Naive thymus-derived CD8-positive, alpha-beta T cell (primary cell): ENCODE measurements at places on chromosomes 7 and 10. TPM values are rescaled to one million over a fixed set of nuclear protein-coding genes. Genes with fewer than 3 reads are reported as not detected.

GRCh38 chr10:88064608-88065382 lies 201.4 kb downstream of the PTEN start:
- DNase-seq: peak; percentile 60

DNA sequence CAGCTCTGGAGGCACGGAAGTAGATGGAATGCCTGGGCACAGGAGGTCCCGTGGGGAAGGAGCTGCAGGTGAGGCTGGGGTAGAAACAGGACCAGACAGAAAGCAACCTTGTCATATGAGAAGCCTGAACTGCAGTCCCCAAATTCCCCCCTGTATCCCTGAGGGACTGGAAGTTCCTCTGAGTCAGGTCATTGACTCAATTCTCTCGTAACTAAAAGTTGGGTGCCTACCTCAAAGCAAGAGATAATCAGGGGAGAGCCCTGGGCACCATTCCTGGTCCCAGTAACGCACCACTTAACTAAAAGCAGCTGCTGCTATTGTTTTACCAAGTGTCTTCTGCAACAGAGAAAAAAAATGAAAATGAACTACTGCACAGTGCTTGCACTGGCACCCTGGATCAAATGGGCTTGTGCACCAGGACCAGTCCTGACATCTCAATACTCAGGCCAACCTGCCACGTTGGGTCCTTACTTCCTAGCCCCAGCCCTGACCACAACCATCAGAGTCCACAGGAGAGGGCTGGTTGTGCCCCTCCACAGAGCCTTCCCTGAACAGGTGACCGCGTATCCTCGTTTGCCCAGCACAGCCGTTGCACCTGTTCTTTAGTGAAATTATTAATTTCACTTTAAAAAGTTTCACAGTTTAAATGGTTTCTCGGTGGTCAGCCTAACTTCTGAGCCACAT lies 79.3 kb downstream of the GRID1 start:
- no peak for DNase-seq

DNA sequence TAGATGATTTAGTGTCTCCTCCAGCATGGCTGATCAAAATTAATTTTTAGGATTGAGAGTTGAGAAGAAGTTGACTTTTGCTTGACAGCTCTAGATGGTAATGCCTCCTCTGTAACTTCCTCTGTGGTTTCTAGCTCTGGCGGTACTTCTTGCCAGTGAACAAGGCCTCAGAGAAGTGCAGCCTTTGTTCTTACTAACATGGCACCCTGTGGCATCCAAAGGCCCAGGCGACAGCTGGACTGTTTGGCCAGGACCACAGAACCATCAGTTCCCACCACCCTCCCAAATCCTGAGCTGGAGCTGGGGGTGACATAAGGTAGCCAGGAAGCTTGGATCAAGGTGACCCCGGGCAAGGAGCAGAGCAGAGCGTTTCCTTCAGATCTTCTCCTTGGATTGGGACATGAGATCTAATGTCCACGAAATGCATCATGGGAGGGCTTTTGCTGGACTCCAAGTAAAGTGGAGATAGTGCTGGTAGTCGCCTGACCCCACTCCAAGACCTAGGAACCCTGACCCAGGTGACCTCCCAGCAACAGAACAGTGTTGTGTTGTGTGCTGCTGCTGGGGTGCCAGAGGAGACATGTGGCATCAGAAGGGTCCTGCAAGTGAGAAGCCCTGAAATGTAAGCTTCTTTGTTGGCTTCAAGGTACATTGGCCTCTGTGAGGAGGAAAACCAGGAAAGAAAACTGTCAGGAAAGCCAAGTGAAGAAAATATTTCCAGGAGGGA lies 41.8 kb downstream of the APBB1IP start:
- DNase-seq: peak; percentile 62

- no peak for DNase-seq
These were observed 20.3 kb upstream of the CD36 start for GRCh38 chr7:80618096-80618495.

- no peak for DNase-seq
These were observed 42.9 kb upstream of the HSPA12A start for GRCh38 chr10:116785282-116785681.

DNA sequence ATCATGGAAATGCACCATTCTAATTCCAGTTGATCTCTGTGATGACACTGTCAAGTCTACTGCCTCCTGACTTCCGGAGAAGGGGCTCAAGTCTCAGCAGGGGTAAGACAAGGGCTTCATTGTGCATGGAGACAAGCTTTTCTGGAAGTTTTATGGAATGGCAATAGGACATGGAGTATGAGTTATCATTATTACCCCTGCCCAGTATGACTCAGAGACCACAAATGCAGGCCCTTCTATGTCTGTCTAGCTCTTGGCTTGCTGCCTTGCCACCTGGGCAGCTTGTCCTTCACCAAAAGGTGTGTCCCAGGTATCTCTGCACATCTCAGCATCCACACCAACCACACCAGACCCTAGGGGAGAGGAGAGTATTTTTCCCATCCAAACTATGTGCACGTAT lies 34.9 kb upstream of the KIAA1217 start:
- DNase-seq: no peak

DNA sequence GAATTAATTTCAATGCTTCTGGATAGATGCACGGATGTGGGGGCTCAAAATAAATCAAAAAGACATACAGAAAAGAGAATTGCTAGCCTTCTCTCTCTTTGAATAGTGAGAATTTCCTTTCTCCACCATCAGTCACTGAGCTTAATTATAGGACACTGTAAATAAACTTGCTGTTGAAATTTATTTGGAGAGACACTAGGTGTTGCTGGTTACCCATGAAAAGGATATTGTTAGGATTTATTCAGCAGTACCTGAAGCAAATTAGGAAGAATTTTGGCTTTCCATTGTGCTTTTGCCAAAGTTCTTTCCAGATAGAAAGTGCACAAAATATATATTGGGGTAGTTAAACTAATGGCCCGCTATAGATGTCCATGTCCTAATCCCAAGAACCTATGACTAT lies 27.6 kb downstream of the GCC1 start:
- DNase-seq: no peak

CYP3A7 gene
- polyA plus RNA-seq: not detected

MEST gene
- 27.6 TPM for polyA plus RNA-seq

C10orf67 gene
- not detected for polyA plus RNA-seq

HOXA1 gene
- not detected for polyA plus RNA-seq

PTN gene
- not detected for polyA plus RNA-seq
